ENCODE measurements at places on chromosomes 7 and 10.

GRCh38 chr10:6202098-6202683 lies 541 bp upstream of the PFKFB3 start:
- no peak for DNase-seq

GRCh38 chr7:92228100-92228499 lies 17.6 kb downstream of the KRIT1 start:
- no peak for DNase-seq

DNA sequence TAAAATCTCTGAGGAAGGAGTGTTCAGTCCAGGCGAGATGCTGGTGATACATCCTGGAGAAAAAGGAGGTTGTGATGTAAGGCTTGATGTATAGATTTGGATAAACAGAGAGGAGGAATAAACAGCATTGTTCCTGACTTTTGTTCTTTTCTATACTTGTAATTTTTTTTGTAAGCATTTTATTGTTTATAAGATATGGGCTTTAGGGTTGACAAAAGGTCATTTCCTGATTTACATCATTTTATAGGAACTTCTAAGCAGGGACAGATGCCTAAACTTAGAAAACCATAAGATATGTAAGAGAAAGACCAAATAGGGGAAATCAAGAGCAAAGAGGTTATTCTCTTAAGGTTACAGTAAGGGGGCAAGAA lies 16.7 kb upstream of the SLC26A4 start:
- no peak for DNase-seq

GRCh38 chr10:129709101-129709500 lies 242.1 kb downstream of the MGMT start:
- DNase-seq, result no peak

- DNase-seq, result no peak
Observed at GRCh38 chr10:34627741-34628140, 187.4 kb downstream of the PARD3 start.

GRCh38 chr10:132296666-132297443 lies 10.9 kb downstream of the STK32C start:
- no peak for DNase-seq

DNA sequence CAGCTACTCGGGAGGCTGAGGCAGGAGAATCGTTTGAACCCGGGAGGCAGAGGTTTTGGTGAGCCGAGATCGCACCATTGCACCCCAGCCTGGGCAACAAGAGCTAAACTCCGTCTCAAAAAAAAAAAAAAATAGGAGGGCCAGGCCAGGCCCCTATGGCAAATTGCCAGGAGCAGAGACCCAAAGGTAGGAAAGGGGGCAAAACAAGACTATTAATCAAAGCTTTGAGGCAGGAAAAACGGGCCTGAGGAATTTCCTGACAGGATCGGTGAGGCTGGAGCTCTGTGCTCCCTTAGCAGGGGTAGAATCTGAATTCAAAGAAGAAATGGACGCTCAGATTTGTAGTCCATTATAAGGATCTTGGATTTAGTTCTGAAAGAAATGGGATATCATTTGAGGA lies 2.8 kb upstream of the VOPP1 start:
- no peak for DNase-seq

- DNase-seq, result no peak
Observed at GRCh38 chr10:29617880-29618340, 16.9 kb downstream of the SVIL start.
